LoVo (cell line): ENCODE measurements at places on chromosomes 12 and 14.

DNA sequence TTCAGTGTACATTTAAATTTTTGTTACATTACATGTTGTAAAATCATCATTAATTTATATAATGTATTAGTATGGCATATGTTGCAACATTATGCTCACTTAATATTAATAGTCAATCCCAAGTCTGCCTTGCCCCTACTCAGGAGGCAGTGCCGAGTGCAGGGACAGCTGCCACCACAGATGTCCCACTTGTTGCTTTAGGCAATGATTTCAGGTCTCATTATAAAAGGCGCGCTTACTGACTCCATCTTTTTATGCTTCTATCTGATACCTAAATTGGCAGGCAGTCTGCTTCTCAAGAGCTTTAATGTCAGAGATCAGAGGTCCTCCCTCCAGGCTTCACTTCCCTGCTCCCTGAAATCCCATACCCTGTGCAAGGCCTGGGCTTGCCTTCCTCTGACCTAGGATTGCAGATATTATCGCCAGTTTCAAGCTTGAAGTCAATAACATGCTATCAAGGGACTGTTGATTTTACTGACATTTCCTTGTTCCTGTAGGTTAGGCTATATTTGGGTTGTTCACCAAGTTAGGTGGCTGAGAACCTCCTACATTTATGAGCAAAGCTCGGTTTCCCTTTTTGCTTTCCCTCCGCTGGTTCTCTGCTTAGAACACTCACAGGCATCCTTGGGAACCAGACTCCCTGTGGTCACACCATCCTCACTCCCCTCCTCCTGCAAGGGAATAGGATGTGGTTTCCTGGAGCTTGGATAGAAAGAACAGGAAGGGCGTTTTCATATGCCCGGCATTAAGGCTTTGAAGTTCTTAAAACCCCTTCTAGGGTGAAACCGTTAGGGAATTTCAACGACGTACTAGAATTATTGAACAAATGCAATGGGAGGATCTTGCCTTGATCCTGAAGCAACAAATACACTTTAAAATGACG lies 208.4 kb upstream of the FKBP4 start:
- no peak for DNase-seq

GRCh38 chr14:78805570-78805969 lies 635.4 kb downstream of the NRXN3 start:
- DNase-seq = no peak

DNA sequence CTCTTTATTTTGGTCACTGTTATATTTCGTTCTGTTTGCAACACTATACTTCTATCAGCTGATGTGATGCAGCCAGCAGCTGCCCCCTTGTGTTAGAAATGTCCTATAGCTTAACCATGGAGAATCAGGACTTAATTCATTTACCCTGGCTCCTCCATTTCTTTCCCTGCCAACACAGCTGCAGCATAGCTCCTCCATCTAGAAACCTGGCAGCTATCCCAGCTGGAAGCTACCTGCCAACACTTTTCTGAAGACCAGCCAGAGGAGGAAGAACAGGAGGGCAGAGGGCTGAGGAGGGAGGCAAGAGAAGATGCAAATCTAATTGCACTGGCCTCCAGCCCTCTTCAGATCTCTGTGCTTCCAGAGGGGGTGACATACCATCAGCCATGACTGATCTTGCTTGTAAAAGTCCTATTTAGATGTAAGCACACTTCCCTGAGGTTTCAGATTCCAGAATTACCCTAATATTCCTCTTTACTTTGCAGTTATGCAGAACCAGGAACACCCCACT lies 156.8 kb upstream of the TMEM260 start:
- DNase-seq = peak; percentile 31

- DNase-seq = peak; percentile 49
These were observed 102.2 kb downstream of the ERC1 start for GRCh38 chr12:1093166-1093751.

DNA sequence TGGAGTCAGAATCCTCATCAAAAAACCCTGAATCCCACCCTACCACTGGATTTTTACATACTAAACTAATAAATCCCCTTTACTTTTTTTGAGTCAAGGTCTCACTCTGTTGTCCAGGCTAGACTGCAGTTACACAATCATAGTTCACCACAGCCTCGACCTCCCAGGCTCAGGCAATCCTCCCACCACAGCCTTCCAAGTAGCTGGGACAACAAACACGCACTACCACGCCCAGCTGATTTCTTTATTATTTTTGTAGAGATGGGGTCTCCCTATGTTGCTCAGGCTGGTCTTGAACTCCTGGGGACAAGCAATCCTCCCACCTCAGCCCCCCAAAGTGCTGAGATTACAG lies 24.3 kb downstream of the SPTSSA start:
- no peak for DNase-seq
